Activated CD4-positive, alpha-beta T cell treated with anti-CD3 and anti-CD28 coated beads, Interleukin-2, Interleukin-4, amounts not matched to agents 100 ng/mL and 50 ng/mL, durations not matched to agents 16 hours and 8 hours (primary cell): ENCODE measurements at places on chromosomes 4 and X.

GRCh38 chr4:98314791-98315565 is 53.8 kb downstream of the RAP1GDS1 start:
- no peak for DNase-seq

GRCh38 chr4:89254847-89255246 is 52.8 kb downstream of the GPRIN3 start:
- DNase-seq: peak; percentile 40

GRCh38 chr4:113591982-113592381 is 169.6 kb downstream of the CAMK2D start:
- DNase-seq: no peak

DNA sequence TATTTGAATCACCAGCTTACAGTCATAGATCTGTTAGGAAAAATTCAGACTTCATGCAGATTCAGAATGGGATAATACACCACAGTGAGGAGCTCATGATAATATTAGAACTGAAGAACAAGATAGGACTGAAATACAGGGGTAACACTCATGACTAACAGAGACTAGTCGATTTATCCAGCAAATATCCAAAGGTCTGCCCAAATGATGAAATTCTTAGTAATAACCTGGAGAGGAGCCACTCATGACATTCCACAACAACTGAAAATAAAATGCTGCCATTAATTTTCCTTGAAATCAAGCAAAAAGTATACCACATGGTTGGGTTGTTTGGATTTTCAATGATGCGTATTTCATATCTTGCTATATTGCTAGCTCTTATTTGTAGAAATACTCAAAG is 903.7 kb upstream of the ADGRL3 start:
- no peak for DNase-seq

GRCh38 chr4:41214825-41215146 is 444 bp upstream of the APBB2 start:
- DNase-seq: no peak

DNA sequence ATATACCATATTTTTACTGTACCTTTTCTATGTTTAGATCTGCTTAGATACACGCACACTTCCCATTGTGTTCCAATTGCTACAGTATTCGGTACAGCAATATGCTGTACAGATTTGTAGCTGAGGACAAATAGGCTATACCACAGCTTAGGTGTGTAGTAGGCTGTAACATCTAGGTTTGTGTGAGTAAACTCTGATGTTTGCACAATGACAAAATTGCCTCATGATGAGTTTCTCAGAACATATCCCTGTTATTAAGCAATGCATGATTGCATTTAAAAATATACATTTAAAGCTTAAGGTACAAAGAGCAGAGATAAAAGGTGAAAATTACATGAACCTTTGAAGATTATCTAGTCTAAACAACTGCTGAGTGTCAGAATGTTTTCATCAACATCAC is 181.7 kb downstream of the ADGRA3 start:
- DNase-seq: no peak

DNA sequence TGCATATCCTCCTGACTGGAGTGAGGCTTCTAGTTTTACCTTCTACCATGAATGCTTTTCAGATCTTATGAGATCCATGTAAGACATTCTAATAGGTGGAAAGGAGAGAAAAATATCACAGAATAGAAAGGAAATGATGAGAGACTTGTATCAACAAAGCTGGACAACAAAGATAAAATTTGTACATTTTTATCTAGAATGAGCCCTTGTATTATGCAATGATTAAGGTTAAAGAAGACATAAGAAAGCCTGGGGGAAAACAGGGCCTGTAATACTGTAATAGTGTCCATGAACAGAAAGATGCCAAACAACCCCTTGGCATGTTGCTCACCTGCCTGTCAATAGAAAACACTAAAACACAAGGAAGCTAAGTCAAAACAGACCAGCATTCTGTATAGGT is 44.2 kb upstream of the SCRG1 start:
- no peak for DNase-seq

GRCh38 chr4:16229604-16230003 is 3.3 kb upstream of the TAPT1 start:
- no peak for DNase-seq

DNA sequence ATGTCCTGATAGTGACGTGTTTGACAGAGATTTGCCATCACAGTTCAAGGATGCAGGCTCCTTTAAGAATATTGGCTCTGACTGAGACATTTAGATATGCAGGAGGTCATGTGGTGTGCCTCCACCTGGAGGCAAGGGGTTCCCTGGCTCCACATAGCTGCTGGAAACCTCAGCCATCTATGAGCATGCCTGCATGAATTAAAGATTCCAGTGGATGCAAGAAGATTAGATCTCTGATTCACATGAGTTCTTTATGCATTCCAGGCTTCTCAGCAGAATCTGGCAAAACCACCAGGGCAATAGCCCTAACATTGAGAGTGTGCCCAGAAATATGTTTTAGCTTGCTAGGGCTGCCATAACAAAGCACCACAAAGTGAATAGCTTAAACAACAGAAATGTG is 298.5 kb upstream of the AADAT start:
- DNase-seq: no peak

- no peak for DNase-seq
These were observed 252.7 kb downstream of the CENPC start for GRCh38 chr4:67292636-67293035.
